ENCODE measurements at places on chromosomes 13 and 19.

- no peak for DNase-seq
Observed at GRCh38 chr19:1085053-1085658, 10.0 kb downstream of the POLR2E start.

DNA sequence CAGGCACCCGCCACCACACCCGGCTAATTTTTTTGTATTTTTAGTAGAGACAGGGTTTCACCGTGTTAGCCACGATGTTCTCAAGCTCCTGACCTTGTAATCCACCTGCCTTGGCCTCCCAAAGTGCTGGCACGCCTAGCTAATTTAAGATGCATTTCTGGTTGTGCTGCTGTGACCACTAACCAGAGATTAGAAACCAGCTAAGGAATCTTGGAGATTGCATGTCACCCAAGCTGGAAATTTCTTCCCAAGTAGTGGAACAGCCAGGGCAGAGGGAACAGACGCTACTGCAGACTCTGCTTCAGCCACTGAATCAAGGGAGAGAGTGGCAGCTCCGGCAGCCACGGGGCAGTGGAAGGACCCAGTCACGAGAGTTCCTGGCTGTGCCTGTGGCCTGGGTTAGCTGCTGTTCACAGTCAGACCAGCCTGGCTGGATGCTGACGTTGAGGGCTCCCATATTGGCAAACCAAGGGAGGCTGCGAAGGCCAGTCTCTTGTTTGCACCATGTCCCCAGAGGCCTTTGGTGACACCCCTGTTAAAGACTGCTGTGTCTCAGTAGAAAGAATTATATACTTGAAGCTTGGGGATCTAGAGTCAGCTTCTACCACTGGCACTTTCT, 7.9 kb downstream of the TPM4 start:
- no peak for DNase-seq

GRCh38 chr19:4897146-4897545, 5.5 kb downstream of the ARRDC5 start:
- no peak for DNase-seq

GRCh38 chr19:38975214-38975860, at the start of gene FBXO17:
FBXO17 (minus strand) TSS chr19:38975742; CDS start chr19:38950319, 25,423 bp downstream.
- DNase-seq, result no peak

- DNase-seq, result no peak
Observed at GRCh38 chr19:1503925-1504773, 8.7 kb downstream of the ADAMTSL5 start.

GRCh38 chr13:24502533-24503378, 9.8 kb downstream of the PARP4 start:
- DNase-seq, result no peak

GRCh38 chr13:86608701-86609100, 809.5 kb upstream of the SLITRK6 start:
- DNase-seq, result no peak

GRCh38 chr19:7607212-7607873, 11.7 kb downstream of the CAMSAP3 start:
- no peak for DNase-seq

DNA sequence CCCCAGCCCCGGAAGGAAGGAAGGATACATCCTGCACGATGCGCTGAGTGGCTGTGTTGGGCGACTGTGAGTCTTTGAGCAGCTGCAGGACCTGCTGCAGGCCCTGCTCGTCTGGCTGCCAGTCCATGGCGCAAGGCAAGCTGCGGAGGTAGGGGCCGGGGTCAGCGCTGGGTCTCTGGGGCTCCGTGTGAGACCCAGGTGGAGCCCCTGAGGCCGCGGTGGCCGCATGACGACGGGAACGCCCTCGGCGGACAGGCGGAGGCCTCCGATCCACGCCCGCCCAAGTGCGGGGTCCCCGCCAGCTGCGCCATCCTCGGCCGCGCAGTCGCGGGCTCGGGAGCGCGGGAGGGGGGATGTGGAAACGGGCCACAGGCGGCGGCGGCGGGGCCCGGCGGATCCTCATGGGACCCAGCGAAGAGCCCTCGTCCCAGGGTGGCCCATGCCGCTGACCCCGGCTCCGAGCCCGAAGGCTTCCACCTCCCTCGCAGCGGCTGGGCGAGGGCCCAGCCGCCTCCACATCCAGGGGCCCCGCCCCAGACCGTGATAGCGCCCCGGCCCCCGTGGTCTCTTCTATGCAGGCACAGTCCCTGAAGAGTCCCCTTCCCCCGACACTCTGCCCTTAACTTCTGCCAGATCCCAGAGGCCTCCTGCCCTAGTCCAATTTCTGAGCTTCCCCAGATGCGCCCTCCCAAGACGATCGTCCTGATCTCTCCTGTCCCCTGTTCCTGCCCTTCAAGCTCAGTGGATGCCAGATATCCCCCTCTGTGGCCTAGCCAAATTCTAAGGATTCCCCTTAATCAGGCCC, 2.7 kb downstream of the TNPO2 start:
- no peak for DNase-seq

DNA sequence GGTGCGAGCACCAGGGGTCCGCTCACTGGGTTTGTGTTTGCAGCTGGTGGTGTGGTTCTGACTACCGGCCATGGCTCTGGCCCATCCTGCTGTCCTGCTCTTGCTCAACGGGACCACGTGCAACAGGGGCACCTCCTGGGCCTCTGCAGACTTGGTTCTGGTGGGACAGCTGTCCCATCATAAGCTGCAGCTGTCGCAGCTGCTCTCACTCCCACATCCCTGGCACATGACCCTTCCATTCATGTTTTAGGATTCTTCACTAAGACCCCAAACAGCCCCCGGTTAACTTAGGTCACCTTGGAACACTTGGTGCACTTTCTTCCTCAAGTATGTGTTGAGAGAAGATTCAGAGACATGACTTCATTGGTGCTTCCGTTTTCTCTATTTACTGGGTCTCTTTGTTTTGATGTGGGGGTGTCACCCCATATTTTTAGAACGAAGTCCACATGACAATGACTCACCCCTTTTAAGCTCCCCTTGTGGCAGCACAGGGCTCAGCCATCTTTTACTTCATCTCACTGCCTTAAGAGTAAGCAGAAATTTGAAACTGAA, 68.4 kb upstream of the ARHGEF7 start:
- no peak for DNase-seq

DNA sequence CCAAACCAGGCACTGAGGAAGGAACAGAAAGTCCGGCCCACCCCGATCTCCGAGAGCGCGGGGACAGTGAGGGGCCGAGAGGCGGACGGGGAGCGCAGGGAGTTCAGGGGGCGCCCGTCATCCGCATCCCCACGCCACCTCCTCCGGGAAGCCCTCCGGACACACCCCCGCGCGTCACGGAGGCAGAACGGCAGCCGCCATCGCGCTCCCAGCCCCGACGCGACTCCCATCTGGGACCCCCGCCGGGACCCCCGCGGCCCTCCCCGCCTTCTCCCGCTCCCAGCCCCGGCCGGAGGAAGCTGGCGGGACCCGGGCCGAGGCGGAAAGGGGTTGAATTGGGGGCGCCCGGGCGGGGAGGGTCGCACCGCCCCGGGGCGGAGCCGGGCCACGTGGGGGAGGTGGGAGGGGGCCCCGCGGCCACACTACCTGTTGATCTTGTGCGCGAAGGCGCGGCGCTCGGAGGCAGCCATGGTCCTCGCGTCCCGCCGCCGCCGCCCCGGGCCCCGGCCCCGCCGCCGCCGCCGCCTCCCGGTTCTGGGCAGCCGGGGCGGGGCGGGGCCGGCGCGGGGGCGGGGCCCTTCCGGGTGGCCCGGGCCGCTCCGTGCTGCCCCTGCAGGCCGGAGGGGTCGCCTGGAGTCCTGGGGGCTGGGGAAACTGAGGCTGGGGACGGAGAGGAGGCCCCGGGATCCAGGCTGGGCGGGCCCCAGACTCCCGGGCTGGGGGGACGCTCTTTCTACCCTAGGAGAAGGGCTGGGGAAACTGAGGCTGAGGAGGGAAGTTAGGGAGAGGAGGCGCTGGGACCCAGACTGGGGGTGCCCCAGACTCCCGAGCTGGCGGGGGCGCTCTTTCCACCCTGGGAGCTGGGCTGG, at the start of gene DOCK6:
TSS of gene DOCK6 (minus strand) at position 554 of the 869 bp plus-strand sequence. CDS start at position 470, 84 bp downstream.
- no peak for DNase-seq

GRCh38 chr19:5590151-5590864, 22.6 kb upstream of the TINCR start:
- DNase-seq, result no peak

DNA sequence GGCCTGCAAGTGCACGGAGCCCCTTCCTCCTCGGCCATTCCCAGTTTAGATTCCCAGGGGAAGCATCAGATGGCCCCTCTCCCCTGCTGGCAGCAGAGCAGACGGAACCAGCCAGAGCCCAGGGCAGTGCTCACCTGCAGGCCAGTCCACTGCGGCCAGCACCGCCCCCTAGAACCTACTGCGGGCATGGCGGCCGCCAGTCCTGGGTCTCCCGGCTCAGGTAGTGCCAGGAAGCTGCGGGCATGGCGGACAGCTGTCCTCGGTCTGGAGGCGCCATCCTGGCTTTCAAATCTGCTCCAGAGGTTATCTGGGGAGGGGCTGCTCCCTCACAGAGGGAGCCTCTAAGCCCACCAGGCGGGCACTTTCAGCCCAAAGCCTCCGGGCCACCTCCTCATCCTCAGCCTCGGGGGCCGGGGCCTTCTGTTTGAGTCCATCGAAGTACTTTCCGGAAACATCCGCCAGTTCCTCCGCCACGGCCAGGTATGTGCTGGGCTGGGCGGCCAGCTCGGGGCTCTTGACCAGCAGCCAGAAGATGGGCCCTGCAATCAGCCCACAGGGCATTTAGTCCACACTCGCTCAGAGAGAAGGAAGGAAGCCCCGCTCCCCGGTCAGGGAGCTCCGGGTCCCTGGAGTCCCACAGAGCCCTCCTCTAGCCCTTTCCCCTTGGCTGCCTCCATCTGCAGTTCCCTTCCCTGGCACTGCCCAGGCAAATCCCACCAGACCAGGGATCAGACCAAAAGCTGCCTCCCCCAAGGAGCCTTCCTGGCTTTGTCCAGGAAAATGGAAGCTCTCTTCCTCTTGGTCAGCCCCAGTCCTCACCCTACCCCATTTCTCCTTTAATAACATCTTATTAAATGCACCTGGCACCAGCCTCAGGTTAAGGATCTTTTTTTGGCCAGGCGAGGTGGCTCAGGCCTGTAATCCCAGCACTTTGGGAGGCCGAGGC, 7.0 kb upstream of the GP6 start:
- DNase-seq, result no peak

DNA sequence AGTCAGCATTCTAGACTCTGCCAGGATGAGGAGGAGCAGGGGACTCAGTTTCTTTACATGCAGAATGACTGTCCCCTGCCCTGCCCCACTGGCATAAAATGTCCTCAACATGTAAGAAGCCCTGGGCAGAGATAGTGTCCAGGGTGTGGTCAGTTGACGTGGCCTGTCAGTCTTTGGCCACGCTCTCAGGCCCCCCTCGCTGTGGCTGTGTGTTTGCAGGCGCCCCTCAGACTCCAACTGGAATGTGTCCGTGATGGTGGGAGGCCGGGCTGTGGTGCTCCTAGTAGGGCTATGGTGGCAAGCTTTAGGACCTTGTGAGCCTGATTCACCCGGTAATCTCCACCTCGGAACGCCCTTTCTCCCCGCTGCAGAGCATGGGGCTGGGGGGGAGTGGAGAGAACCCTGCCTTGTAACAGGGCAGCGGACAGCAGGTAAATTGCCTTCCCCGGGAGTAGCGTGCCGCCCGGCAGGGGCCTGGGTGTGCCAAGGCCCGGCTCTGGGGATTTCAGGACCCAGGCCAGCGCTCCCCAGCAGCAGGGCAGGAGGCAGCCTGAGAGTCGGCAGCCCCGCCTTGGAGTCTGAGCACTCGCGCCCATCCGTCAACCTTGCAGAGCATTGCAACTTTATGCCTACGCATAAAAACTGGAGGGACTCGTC, 62.3 kb downstream of the CHST8 start:
- DNase-seq, result no peak

- DNase-seq, result no peak
Observed at GRCh38 chr13:45696610-45697226, 5.4 kb upstream of the CBY2 start.

GRCh38 chr19:19552798-19553197, 14.7 kb downstream of the CILP2 start:
- no peak for DNase-seq

DNA sequence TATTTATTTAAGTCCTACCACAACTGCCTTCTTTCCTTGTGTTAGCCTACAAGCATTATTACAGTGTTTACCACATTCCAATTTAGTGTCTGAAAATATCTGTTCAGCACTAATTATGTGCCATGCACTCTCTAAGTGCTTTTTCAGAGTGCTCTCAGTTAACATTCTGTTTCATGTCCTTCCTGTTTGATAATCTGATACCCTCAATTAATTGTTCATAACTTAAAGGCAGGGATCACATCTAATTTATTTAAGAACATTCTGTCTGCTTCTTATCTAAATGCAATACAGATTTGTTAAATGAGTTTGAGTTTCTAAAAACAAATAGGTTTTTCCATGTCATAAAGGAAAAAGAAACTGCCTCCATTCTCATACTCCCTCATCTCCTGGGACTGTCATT, 649.6 kb upstream of the ATXN8OS start:
- DNase-seq, result no peak

GRCh38 chr19:32743447-32743846, 23.9 kb downstream of the TDRD12 start:
- no peak for DNase-seq

DNA sequence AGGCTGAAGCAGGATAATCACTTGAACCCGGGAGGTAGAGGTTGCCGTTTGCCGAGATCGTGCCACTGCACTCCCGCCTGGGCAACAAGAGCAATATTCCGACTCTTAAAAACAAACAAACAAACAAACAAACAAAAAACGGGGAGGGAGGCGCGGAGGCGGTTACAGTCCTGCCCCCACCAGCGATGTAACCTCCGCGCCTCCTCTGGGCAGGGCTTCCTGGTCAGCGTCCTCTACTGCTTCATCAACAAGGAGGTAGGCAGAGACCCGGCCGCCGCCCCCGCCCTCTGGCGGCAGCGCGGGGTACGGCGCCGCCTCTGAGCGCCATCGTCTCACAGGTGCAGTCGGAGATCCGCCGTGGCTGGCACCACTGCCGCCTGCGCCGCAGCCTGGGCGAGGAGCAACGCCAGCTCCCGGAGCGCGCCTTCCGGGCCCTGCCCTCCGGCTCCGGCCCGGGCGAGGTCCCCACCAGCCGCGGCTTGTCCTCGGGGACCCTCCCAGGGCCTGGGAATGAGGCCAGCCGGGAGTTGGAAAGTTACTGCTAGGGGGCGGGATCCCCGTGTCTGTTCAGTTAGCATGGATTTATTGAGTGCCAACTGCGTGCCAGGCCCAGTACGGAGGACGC, 10.2 kb downstream of the SNRPD2 start:
- peak; percentile 80 for DNase-seq

DNA sequence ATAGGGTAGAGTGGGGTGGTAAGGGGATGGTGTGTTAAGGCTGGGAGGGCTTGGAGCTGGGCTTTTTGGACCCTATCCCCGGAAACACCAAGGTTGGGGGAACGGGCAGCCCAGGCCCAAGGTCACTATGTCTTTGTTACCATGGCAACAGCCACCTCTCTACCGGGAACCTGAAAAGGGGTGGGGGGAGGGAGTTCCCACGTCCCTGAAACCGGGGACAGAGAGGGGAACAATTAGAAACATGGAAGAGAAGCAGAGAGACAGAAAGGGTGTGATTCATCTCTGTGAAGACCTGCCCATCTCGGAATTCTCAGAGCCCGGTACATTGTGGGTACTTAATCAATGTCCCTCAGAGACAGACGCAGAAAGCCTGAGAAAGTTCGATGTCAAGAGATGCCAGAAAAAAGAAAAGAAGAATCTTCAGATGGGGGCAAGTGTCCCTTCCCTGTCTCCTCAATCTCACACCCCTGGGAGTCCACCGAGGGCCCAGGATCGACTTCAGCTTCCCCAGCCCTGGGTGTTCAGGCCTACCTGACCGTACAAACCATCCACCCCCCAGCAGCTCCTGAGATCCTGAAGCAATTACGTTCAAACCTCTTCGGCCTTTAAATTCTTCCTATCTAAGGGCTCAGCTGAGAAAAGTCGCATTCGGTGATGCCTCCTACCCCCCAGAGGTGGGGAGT, 6.8 kb upstream of the LRFN1 start:
- DNase-seq, result no peak
